ENCODE measurements at places on chromosomes 4 and X.

DNA sequence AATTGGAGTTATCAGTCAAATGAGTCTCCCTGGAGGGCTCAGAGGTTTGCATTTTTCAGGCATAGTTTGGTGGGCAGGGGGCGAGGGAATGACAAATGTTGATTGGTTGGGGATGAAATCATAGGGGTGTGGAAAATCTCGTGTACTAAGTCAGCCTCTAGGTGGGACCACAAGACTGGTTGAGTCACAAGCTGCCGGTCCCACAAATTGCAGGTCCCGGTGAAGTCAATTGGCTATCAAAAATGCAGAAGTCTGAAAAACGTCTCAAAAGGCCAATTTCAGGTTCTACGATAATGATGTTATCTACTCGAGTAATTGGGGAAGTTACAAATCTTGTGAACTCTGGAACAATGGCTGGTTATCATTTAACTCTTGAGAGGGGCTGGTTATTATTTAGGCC is 98.8 kb upstream of the DHX15 start:
- no peak for DNase-seq

GRCh38 chr4:147219145-147219544 is 261.8 kb upstream of the EDNRA start:
- no peak for DNase-seq

DNA sequence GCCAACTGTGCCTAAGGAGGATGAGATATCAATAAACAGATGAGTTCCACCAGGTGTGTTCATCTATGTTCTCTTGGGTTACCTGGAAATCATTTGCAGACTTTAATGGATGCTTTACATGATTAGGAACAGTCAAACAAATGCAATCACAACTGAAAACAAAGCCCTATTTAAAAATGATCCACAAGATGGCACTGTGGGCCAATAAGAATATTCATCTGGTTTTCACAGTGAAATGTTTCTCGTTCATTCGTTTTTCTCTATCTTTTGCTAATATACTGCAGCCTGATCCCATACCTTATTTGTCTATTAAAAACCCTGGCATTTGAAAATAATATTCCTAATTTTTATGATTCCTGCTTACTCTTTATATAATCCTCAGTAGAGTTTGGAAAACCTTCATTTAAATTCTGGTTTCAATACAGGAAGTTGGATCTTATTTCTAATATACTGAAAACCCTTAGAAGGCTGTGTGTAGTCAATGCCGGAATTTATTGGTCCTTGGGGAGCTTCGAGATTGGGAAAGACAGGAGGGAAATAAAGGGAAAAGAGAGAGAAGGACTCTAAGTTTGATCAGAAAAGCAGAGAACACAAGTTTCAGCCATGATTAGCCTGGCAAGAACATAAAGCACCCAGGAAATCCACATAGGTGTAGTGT is 63.8 kb upstream of the TAPT1 start:
- peak; percentile 32 for DNase-seq

DNA sequence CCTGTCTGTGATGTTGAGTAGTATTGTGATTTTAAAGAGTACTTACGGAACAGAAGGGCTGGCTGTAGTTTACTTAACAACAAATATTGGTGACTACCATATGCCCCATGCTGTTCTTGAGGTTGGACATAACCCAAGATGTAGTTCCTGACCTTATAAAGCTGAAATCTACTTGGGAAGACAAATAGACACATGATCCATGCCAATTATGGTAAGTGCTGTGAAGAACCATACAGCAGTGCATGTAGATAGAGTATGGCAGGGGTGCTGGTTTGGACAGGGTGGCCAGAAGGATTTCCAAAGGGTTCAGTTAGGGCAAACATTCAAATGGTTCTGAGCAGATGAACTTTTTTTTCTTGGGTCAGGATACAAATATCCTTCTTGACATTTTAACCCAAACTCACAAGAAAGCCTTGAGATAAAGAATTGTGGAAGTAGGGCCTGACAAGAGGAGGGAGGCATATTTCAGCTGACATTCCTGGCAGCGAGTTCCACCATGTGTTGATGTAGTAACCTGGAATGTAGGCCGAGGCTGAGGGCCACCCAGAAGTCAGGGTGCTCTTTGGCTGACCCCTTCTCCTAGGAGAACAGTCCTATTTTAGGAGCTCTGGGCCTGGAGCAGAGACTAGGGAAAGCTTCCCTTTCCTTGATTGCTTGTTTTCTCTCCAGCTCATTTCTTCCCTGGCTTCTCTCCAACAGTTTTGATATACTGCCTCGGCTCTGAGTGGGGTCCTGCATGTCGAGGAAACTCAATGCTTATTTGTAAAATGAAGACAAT is 74.2 kb downstream of the FREM3 start:
- no peak for DNase-seq

GRCh38 chrX:154308108-154308946 is 12.7 kb downstream of the TKTL1 start:
- peak; percentile 7 for DNase-seq

DNA sequence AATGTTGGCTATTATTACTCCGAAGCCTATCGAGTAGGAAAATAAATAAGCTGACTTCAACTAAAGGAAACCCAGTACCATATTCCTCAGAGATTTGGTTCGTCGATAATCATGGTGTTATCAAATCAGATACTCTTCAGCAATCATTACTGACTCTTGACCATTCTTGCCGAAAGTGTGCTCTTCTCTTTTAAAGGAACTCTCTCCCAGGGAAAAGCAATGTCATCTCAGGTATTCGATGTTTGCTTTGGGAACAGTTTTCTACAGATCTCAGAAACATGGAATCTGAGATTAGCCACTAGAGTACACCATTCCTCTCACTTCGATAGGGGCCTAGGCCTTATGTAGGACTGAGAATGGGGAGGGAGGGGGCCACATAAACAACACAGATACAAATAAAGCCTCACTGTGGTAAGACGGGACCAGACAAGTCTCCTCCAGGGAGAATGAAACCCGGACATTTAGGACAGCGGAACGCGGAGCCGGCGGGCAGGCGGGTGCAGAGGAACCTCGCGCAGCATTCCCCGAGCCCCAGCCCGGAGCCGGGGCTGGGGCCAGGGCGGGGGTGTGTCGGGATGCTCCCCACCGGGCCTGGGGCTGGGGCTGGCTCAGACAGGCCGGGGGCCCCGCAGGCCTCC is 581 bp downstream of the DNAJB14 start:
- DNase-seq: peak; percentile 13

DNA sequence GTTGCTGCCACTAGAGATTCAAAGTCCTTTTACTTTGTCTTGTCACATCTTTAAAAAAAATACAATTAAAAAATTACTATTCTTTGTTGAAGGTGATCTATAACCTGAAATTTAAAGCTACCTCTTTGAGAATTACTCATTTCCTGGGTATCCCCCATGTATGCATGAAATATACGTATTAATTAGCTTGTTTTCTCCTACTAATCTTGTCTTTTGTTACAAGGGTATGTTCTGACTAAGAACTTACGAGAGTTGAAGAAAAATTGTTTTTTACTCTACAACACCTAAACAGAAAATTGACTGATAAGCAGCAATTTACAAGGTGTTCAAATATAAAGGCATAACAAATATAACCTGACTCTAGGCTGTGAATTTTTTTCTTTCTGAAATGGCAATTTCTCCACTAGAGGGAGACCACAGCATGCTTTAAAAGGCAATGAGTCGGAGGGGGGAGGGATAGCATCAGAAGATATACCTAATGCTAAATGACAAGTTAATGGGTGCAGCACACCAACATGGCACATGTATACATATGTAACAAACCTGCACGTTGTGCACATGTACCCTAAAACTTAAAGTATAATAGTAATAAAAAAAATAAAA is 249.6 kb downstream of the OPHN1 start:
- DNase-seq: peak; percentile 7

DNA sequence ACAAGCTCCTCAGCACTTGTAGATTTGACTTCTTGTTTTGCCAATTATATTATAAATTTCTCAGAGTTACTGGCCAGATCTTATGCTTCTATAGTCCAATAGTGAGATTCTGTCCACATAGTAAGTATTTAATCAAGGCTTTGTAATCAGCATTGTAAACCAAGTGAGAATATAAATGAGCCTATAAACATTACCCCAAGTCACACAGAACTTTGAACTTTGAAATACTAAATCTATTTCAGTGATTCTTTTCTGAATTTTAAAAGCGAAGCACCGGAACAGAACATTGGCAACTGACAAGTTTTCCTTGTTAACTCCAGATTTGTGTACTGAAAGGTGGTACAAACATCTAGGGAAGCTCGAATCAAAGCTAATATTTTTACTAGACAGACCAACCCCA is 37.2 kb downstream of the PPM1K start:
- no peak for DNase-seq

- DNase-seq: peak; percentile 49
Observed at GRCh38 chr4:169270810-169271691, at the start of gene SH3RF1. SH3RF1 (minus strand) TSS chr4:169270956; CDS start chr4:169269212, 1,744 bp downstream.

DNA sequence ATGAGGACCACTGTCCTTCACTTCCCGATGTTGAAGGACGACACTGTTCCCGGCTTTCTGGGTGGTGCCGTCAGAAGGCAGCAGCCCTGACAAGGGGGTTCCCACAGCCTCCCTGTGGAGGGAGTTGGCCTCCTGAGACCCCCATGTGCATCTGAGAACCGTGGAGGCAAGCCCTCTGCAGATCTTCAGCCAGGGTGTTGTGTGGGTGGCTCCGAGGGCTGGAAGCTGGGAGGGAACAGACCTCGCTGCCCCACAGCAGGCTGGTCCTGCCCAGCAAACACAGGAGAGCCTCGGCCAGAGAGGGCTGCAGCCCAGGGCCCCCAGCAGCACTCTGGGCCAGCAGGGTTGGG is 16.2 kb downstream of the DGKQ start:
- DNase-seq: no peak

GRCh38 chr4:924107-925096 is 7.7 kb downstream of the GAK start:
- DNase-seq: no peak

DNA sequence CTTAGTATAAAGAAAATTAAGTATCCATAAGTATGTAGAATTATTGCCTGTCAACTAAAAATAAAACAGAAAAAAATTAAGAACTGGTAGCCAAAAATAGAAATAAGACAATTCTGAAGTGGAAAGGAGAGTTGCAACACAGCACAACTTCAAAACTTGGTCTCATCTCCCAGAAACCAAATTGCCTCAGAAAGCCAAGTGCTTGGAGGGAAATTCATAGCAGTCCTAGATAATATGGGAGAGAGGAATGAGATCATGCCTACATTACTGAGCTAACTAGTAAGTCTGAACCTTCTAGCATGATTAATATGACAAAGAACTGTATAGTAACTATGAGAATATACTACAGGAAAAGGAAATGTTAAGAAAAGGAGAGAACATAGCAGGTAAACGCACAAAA is 256.5 kb downstream of the LDB2 start:
- no peak for DNase-seq

- DNase-seq: no peak
Observed at GRCh38 chr4:41015016-41015675, 199.2 kb downstream of the APBB2 start.

- no peak for DNase-seq
Observed at GRCh38 chrX:135347381-135348016, 38.2 kb downstream of the ETDC start.

- no peak for DNase-seq
Observed at GRCh38 chr4:11881947-11882346, 453.3 kb upstream of the HS3ST1 start.

- no peak for DNase-seq
Observed at GRCh38 chrX:65407157-65407626, 127.4 kb downstream of the LAS1L start.

DNA sequence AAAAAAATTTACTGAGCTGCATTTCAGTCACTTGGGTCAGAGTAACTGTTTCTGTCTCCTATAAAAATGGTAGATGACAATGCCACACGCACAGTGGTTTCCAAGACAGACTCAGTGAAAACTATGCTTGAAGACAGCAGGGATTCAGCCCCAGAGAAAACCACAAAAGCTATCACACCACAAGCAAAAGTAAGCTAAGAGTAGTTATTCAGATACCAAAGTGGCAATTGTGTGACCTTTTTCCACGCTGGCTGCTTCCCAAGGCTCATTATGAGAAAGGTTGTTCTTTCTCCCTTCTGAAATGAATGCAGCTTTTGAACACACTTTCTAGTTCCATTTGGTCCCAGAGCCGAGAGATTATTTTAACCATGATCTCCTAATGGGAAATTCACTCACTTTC is 46.4 kb upstream of the GPM6B start:
- DNase-seq: no peak

GRCh38 chrX:133473451-133473850 is 58.2 kb upstream of the GPC4 start:
- no peak for DNase-seq

GRCh38 chr4:1469043-1469442 is 62.8 kb upstream of the NKX1-1 start:
- DNase-seq: no peak

- DNase-seq: no peak
Observed at GRCh38 chr4:85780664-85781063, 305.7 kb downstream of the ARHGAP24 start.

DNA sequence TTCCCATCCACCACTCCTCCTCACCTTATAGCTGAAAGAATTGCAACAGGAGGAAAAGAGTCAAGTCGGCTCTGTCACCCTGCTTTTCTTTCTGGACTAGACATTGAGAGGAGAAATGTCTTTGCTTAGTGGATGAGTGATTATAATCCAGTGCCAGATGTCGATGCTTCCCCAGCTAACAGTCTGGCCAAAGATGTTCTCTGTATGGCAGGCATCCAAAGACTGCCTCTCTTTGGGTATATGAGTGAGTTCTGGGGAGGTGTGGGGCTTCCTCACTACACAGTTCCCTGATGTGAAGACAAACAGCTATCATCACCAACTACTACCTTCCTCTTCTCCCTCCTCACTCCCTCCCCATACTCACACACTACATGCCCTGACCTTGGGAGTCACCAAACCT is 90.9 kb downstream of the COMMD8 start:
- no peak for DNase-seq

DNA sequence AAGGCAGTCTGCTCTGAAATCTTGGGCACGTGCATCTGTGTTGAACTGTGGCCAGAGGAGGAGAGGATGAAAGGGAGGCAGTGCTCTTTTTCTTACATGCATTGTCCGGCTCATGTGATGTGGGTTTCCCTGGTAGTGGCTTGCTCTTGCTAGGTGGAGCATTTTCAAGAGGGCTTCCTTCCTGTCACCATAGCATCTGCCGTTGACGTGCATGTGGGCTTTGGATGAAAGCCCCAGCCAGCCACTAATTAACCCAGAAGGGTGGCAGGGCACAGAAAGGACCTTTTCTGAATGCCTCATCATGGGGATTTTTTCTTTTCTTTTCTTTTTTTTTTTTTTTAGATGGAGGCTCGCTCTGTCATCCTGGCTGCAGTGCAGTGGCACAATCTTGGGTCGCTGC is 121.3 kb downstream of the GPR143 start:
- no peak for DNase-seq

GRCh38 chr4:113419631-113420030 is 341.9 kb downstream of the CAMK2D start:
- DNase-seq: no peak

DNA sequence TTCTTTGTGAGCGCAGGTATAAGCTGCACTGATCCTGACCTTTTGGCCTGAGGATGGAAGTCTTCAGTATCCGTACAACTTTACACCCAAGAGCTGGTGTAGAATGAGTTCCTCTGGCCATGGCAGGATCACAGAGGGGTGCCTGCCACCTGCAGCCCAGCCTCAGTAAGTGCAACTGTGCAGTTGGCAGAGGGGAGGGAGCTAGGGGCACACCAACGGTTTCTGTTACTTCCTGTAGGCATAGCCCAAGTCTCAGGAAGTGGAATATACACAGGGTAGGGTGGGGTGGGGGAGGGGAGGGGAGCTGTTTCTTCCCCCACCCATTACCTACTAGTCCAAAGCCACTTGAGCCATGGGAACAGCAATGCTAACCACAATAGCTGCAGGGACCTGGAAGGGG is 85.4 kb upstream of the GBA3 start:
- peak; percentile 21 for DNase-seq

GRCh38 chrX:8783097-8783713 is 18.0 kb downstream of the FAM9A start:
- DNase-seq: no peak
